ENCODE measurements at places on chromosomes 3 and 15. TPM values are rescaled to one million over a fixed set of nuclear protein-coding genes. Genes with fewer than 3 reads are reported as not detected.

DNA sequence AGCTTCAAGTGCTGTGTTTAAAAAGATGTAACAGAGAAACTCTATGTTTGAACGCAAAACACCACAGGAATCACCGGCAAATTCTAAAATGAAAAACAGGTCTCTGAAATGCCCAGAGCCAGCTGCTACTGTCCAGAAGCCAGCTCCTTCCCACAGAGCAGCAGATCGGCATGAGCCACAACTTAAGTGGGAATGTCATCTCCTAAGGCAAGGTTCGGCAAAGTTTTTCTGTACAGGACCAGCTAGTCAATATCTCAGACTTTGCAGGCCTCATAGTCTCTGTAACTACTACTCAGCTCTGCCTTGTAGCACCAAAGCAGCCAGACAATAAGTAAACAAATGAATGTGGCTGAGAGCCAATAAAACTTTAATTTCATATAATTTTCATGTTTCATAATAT is 4.9 kb downstream of the PLOD2 start:
- H3K4me1 ChIP-seq = peaks cover 56% of the 10 kb centered on the region
- H3K4me3 ChIP-seq = peak overlapping the region; percentile 84
- peak; percentile 47 for DNase-seq

DNA sequence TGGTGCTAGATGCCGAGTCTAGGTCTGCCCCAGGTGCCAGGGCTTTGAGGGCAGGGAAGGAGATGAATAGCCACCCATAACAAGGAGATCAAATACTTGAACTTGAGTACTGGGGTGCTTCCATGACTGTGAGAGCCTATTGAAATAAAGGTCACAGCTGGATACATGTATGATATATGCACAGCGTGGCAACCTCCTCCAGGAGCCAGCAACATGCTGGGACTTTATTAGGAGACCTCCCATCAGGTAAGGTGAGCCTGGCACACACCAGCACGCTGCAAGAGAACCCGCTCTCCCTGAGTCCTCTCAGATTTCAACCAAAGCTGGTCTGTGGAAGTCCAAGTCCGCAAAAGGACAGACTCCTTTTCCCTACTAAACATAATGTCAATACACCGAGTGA is 10.5 kb upstream of the HES1 start:
- H3K4me1 ChIP-seq = peaks cover 11% of the 10 kb centered on the region
- DNase-seq = no peak
- no peaks in the 10 kb centered on the region for H3K36me3 ChIP-seq
- peaks cover 32% of the 10 kb centered on the region for H3K27me3 ChIP-seq
- H3K27ac ChIP-seq = no peak overlapping the region
- no peak overlapping the region for H3K4me3 ChIP-seq

DNA sequence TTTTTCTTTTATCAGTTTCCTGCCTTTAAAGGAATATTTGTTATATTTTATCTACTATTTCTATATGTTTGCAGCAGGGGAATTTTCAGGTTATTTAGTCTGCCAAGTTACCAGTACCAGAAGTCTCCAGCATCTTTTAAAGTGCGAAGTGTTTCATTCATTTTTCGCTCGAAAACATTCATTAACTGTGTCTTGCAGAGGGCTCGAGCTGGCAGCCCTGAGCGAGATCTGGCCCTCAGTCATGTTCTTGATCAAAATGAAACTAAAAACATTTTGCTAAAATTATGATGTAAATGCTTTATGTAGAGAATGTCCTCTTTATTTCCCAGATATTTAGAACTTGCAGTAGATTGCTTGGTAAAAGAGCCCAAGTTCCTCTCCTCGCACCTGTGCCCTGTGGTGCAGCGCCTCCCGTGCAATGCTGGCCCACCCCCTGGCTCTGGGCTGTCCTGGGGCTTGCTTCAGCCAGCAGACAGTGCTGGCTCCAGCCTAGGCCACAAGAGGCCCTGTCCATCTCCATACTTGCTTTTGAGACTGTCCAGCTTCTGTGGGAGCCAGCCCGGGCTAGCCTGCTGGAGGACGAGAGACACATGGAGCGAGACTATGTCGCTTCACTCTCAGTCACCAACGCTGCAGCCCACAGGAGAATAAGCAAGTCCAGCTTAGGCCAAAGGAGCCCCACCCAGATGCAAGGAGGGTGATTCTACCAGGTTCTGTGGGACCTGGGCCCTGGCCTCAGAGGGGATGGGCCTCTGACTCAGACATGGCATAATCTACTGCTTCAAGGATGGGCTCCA is 71.9 kb upstream of the PRR23E start:
- DNase-seq = no peak
- no peak overlapping the region for H3K4me3 ChIP-seq
- H3K27ac ChIP-seq = no peak overlapping the region
- H3K27me3 ChIP-seq = peaks cover 3% of the 10 kb centered on the region
- H3K4me1 ChIP-seq = no peaks in the 10 kb centered on the region

Gene EHD4
- total RNA-seq = 15.9 TPM

Gene HYAL3
- 1.8 TPM for total RNA-seq

- no peaks in the 10 kb centered on the region for H3K36me3 ChIP-seq
- no peak overlapping the region for H3K27ac ChIP-seq
- H3K27me3 ChIP-seq = no peaks in the 10 kb centered on the region
- no peaks in the 10 kb centered on the region for H3K4me1 ChIP-seq
- H3K4me3 ChIP-seq = no peak overlapping the region
- no peak for DNase-seq
Observed at GRCh38 chr3:64859625-64860535, 172.1 kb upstream of the ADAMTS9 start.
